Esophagus squamous epithelium (tissue), 5 donors: ENCODE measurements at places on chromosomes 2 and 18.

- no peaks in the 10 kb centered on the region for H3K27me3 ChIP-seq
- H3K27ac ChIP-seq = no peak overlapping the region
- H3K36me3 ChIP-seq = no peaks in the 10 kb centered on the region
- H3K4me1 ChIP-seq = no peaks in the 10 kb centered on the region
- no peak overlapping the region for H3K4me3 ChIP-seq
- no peak for DNase-seq
Observed at GRCh38 chr2:160010361-160011145, 51.9 kb downstream of the PLA2R1 start.

GRCh38 chr18:67652288-67652687, 135.8 kb upstream of the DSEL start:
- no peak overlapping the region for H3K27ac ChIP-seq
- H3K27me3 ChIP-seq = no peaks in the 10 kb centered on the region
- no peak overlapping the region for H3K4me3 ChIP-seq
- DNase-seq = no peak

- H3K27ac ChIP-seq = peak within 1 kb of the TSS; percentile 48
- H3K36me3 ChIP-seq = no peaks in the 10 kb centered on the region
- H3K27me3 ChIP-seq = no peaks in the 10 kb centered on the region
- H3K4me1 ChIP-seq = peaks cover 33% of the 10 kb centered on the region
Observed at GRCh38 chr2:187554011-187554703, at the start of gene TFPI. TSS of gene TFPI (minus strand) at chr2:187554435. CDS start at chr2:187503768, 50,667 bp downstream.

DNA sequence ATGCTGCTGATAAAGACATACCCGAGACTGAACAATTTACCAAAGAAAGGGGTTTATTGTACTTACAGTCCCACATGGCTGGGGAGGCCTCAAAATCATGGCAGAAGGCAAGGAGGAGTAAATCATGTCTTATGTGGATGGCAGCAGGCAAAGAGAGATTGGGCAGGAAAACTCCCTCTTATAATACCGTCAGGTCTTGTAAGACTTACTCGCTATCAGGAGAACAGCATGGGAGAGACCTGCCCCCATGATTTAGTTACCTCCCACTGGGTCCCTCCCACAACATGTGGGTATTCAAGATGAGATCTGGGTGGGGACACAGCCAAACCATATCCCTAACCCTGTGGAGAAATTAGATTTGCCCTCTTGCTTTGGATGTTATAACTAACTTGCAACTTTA, 1068.0 kb upstream of the ZEB2 start:
- H3K36me3 ChIP-seq = no peaks in the 10 kb centered on the region
- H3K4me3 ChIP-seq = no peak overlapping the region
- no peaks in the 10 kb centered on the region for H3K27me3 ChIP-seq
- H3K4me1 ChIP-seq = no peaks in the 10 kb centered on the region
- H3K27ac ChIP-seq = no peak overlapping the region
- no peak for DNase-seq

- H3K4me3 ChIP-seq = no peak overlapping the region
- H3K36me3 ChIP-seq = no peaks in the 10 kb centered on the region
- DNase-seq = no peak
- H3K4me1 ChIP-seq = no peaks in the 10 kb centered on the region
Observed at GRCh38 chr2:101625387-101625786, 72.1 kb upstream of the MAP4K4 start.

GRCh38 chr2:231228223-231228622, 29.8 kb downstream of the ARMC9 start:
- H3K27ac ChIP-seq = peak overlapping the region; percentile 71
- no peaks in the 10 kb centered on the region for H3K27me3 ChIP-seq
- no peak for DNase-seq
- H3K4me3 ChIP-seq = no peak overlapping the region
- no peaks in the 10 kb centered on the region for H3K36me3 ChIP-seq

DNA sequence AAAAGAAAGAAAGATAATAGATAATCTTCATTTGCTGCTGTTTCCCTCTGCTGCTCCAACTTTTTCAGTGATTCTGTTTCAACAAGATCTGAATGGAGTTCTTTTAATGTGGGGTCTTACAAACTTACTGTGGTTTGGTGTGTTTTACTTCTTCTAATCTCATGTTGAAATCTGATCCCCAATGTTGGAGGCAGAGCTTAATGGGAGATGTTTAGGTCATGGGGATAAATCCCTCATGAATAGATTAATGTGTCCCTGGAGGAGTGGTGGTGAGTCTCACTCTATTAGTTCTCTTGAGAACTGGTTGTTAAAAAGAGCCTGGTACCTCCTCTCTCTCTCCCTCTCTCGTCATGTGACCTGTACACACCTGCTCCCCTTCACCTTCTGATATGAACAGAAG, 442.4 kb downstream of the EPHA4 start:
- no peak overlapping the region for H3K4me3 ChIP-seq
- H3K4me1 ChIP-seq = peaks cover 4% of the 10 kb centered on the region
- H3K36me3 ChIP-seq = no peaks in the 10 kb centered on the region
- H3K27me3 ChIP-seq = no peaks in the 10 kb centered on the region
- H3K27ac ChIP-seq = no peak overlapping the region

DNA sequence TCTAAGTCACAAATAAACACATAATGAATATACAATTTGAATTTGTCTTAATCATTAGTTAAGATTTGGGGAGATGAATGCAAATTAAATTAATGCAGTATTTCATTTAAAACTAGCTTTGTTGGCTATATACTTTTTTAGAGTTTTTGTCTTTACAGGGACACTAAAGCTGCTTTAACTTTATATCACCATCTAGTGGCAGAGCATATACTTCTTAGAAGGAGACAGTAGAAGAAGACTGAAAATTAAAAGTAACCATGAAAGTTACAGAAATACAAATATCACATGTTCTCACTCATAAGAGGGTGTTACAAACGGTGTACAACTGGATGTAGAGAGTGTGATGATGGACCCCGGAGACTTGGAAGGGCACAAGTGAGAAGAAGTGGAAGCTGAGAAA, 268.3 kb upstream of the NETO1 start:
- H3K4me1 ChIP-seq = no peaks in the 10 kb centered on the region
- H3K27ac ChIP-seq = no peak overlapping the region
- H3K27me3 ChIP-seq = no peaks in the 10 kb centered on the region
- DNase-seq = no peak

DNA sequence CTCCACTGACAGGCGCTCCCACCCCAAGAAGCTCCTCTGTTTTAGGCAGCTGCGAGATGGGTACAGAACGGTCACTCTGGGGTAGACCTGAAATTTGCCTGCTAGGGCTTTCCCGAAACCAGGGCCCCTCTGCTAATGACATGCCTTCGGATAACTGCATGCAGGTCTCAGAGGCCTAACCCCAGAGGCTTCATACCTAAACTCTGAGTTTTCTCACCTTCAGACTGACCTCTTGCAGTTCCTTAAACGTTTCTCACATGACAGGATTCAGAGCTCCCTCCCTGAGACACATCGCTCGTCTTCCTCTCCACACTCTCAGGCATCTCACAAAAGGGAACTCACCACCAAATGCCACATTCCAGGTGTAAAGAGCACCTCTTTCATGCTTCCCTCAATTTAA, 11.3 kb upstream of the KLHL29 start:
- peaks cover 6% of the 10 kb centered on the region for H3K4me1 ChIP-seq
- H3K27me3 ChIP-seq = no peaks in the 10 kb centered on the region
- H3K36me3 ChIP-seq = no peaks in the 10 kb centered on the region
- H3K4me3 ChIP-seq = no peak overlapping the region
- no peak for DNase-seq
- no peak overlapping the region for H3K27ac ChIP-seq

DNA sequence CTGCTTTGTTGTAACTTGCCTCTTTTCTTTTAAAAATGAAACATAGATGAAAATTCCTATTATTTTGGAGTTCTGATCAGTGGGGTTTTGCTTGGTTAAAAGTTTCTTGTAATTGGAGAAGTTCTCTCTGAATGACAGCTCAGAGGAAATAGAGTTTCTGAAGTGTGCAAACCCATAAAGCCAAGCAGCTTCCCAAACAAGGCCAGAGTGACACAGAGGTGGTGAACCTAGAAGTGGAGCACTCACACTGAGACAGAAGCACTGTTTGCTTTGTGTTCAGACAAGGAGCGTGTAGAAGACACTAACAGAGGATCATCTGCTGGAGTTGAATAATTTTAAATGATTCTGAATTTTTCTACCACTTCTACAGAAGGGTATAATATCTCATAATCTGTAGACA, 49.2 kb downstream of the FBXO48 start:
- no peaks in the 10 kb centered on the region for H3K27me3 ChIP-seq
- H3K36me3 ChIP-seq = no peaks in the 10 kb centered on the region
- no peak overlapping the region for H3K4me3 ChIP-seq
- H3K4me1 ChIP-seq = no peaks in the 10 kb centered on the region
- no peak overlapping the region for H3K27ac ChIP-seq
- DNase-seq = no peak

DNA sequence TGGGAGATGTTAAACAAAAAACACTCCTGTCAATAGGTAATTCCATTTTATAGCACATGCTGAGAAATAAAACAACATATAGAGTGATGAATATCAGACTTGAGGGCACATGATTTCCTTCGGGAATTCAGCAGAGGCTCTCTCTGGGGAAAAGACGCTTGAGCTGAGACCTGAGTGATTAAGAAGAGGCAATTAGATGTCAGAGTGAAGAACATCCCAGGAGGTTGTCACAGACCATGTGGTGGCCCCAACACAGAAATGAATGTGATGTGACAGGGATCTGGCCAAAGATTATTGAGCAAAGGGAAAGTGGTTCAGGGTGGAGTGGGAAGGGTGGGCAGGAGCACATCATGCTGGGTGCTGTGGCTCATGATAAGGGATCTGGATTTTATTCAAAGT, 254.7 kb downstream of the RAD51AP2 start:
- H3K36me3 ChIP-seq = no peaks in the 10 kb centered on the region
- no peak overlapping the region for H3K27ac ChIP-seq
- no peak overlapping the region for H3K4me3 ChIP-seq
- H3K4me1 ChIP-seq = no peaks in the 10 kb centered on the region
- no peaks in the 10 kb centered on the region for H3K27me3 ChIP-seq
